ENCODE measurements at places on chromosomes 4 and X.

DNA sequence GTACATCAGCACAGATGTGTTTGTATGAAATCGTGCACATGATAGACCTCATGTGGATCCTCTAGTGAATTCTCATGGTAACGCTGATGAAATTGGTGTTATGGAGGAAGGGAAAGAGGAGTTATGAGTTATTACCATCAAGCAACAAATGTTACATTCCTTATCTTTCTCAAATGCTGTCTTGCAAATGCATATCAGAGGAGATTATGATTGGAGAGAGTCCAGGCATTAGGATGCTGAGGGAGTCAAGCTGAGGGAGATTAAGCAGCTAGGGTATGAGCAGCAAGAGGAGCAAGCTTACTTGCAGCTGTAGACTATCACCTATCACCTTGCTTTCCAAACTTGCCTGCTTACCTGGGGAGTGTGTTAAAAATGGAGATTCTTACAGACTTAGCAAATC is 36.8 kb upstream of the SFRP2 start:
- DNase-seq, result no peak

DNA sequence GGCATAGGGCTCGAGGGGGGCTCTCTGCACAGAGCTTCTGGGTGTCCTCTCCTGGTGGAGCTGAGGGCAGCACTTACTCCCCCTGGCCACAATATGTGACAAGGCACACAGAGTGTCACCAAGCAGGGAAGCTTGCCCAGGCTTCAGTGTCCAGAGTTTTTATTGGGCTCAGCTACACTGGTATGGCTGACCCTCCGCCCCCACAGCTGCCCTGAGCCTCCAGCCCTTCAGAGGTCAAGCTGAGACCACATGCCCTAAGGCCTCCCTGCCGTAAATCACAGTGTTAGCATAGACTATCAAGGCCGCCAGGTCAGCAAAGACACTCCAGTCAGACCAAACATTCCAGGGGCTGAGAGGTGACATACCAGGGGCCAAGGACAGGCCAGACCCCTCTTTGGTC is 59.0 kb downstream of the EVC start:
- no peak for DNase-seq

DNA sequence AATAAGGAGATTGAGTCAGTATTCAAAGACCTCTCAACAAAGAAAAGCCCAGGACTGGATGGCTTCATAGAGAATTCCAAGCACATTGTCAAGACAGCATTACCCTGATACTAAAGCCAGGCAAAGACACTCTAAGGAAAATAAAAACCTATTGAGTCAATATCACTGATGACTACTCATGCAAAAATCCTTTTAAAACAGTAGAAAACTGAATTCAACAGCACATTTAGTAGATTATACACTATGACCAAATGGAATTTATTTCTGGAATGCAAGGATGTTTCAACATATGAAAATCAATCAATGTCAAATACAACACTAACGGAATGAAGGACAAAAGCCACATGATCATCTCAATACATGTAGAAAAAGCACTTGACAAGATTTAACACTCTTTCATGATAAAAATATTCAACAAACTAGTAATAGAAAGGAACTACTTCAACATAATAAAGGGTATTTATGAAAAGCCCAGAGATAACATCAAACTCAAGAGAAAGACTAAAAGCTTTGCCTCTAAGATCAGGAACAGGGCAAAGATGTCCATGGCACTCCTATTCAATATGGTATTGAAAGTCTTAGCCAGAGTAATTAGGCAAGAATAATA is 633.3 kb downstream of the ANKRD50 start:
- no peak for DNase-seq

GRCh38 chrX:150038986-150039599 is 100.8 kb upstream of the EOLA2 start:
- DNase-seq, result no peak

GRCh38 chr4:46889410-46889809 is 19.6 kb downstream of the COX7B2 start:
- no peak for DNase-seq

DNA sequence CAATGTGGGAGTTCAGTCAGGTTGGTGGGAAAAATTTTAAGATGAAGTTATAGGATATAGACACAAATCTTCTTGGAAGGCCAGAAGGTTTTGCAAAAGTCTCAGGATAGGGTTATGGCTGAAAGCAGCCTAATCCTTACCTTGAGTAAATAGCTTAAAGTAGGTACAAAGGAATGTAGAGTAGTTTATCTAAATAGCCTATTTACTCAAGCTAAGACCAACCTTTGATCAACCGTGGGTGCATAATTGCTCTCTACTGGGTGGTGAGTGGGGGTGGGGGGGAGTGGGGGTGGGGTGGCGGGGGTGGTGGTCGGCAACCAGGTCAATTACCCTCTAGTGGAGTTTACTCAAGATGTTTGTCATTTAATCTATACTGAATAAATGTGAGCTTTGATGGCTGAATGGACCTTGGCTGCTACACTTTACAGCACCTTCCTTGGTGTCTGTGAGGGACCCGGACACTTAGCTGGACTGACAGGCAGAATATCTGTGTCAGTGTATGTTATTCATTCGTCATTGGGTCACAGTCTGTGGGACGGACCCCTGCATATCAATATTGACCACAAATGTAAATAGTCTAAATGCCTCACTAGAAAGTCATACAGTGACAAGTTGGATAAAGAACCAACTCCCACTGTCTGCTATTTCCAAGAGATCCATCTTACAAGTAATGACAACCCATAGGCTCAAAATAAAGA is 545.7 kb upstream of the PABPC4L start:
- DNase-seq, result no peak

GRCh38 chr4:99126376-99126775 is 17.7 kb downstream of the ADH4 start:
- DNase-seq, result no peak

DNA sequence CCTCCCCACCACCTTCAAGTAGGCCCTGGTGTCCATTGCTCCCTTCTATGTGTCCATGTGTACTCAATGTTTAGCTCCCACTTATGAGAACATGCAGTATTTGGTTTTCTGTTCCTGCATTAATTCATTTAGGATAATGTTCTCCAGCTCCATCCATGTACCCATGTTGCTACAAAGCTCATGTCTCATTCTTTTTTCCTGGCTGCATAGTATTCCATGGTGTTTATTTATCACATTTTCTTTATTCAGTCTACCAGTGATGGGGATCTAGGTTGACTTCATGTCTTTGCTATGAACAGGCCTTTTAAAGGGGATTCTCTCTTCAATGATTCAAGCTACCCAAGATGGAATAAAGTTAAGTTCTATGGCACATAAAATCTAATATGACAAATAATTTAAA is 119.6 kb downstream of the PPP3CA start:
- DNase-seq, result no peak

- DNase-seq, result no peak
Measured at GRCh38 chr4:4395849-4396627, 9.1 kb downstream of the NSG1 start.

GRCh38 chrX:6644411-6644810 is 109.5 kb upstream of the VCX3A start:
- no peak for DNase-seq

- DNase-seq, result no peak
Measured at GRCh38 chr4:53075162-53075785, 213.2 kb downstream of the RASL11B start.

DNA sequence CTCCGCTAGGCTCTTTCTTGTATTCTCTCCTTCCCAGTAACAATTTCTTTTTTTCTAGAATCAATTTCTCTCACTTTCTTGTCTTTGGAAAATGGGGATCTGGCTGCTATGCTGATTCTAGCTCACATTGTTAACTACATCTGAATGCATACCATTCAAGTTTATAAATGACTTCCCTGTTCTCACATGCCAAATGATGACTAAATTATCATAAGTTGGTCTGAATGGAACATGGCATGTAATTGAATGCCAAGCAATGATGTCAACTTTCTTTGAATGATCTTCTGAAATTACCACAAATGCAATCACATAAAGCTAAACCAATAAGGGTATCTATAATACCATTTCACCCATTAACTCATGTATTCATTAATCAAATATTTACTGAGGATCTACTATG is 2.7 kb upstream of the ITM2A start:
- no peak for DNase-seq

DNA sequence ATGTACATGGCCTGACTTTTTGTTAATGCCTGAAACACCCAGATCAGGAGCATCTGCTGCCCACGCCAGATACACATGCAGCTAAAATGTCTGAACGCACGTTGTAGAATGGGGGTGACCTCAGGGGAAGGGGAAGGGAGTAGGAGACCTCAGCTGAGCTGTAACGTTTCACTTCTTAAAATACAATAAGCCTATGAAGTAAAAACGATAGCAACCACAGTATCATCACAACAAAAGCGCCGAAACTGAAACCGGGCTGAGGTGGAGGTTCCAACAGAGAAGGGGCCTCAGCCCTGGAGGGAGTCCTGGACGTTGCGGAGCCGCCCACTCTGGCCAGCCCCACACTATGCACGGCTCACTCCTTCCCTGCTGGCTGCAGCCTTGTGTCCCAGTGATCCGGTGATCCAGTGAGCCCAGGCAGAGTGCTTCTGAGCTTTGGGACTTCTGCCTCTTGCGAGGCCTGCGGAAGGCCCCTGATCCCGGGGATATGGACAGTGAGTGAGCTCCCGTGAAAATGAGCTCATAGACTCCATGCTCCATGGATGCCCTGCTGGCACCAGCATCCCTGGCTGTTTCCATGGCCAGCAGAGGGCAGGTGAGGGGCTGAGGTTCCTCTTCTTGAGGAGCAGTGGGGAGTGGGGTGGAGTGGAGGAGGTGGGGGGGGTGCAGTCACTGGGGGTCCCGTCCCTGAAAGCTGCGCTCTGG is 52.0 kb downstream of the HMX1 start:
- DNase-seq, result no peak

DNA sequence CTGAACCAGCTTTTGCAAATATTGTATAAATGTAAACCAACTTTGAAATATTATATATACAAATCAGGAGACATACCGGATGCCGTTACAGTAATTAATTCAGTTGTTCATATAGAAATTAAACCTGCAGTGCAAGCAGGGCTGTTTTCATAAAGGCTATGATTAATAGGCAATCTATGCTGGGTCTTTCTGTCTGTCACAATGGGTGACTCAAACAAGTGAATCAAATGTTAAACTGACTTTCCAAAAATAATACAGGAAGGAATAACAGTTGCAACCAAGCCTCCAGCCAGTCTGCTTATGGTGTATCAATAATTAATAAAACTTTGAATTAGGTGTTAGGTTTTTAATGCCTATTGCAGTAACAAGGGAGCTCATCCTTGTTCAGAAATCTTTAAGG is 43.9 kb downstream of the GABRB1 start:
- no peak for DNase-seq

DNA sequence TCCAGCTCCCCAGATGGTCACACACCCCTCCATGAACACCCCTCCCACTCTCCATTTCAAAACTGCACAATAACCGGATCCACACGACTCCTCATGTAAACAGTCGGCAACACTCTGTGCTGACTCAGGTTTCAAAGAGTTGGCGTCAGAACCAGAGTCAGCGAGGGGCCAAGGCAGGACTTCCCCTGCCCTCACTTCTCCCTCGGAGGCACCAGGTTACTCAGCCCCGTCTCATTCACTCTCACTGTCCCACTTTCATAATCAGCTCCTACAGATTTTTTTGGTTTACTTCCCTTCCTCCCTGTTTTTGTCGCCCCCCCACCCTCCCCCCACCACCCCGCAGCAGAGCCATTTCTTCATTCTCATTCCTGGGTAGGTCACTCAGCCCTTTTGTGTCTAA is 2.7 kb upstream of the TIMP1 start:
- no peak for DNase-seq

DNA sequence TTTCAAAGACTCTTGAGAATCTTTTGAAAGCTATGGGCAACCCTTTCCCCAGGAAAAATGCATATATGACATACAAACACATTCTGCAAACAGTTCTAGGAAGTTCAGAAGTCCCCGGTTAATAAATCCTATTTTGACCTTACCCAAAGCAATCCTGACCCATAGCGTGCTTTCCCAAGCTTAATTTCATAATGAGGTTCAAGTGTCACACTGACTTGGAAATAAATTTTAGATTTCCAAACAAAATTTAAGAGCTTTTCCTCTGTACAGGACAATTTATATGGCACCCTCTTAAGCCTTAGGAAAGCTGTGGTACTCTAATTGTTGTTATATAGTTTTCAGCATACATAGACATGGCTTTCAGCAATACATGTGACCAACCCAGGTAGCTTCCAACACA is 11.3 kb downstream of the MID2 start:
- no peak for DNase-seq

DNA sequence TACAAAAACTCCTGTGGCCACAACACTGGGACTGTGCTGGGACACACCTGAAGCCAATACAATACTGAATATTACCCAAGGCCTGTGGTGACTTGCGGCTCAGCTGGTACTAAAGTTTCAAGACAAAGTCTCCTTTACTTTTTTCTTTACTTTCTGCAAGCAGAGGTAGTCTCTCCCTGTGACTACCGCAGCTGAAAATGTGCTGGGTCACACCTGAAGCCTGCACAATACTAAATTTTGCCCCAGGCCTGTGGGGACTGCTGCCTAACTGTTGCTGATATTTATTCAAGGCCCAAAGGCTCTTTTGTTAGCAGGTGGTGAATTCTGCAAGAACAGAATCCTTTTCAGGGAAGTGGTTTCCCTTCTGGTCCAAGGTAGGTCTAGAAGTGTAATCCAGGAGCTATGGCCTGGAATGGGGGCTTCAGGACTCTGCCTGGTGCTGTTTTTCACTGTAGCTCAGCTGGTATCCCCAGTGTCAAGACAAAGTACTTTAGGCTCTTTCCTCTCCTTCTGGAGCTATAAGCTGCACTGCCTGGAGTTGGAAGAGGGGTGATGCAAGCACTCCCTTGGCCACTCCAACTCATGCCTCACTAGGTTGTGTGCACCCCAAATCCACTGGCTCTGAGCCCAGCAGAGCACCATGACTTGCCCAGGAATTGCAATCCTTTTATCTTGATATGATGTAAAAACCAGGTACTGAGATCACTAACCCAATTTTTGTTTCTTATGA is 489.4 kb downstream of the TECRL start:
- no peak for DNase-seq

GRCh38 chrX:15310117-15310516 is 5.3 kb downstream of the ASB11 start:
- peak; percentile 43 for DNase-seq

GRCh38 chr4:26937567-26937966 is 76.9 kb downstream of the STIM2 start:
- peak; percentile 94 for DNase-seq

DNA sequence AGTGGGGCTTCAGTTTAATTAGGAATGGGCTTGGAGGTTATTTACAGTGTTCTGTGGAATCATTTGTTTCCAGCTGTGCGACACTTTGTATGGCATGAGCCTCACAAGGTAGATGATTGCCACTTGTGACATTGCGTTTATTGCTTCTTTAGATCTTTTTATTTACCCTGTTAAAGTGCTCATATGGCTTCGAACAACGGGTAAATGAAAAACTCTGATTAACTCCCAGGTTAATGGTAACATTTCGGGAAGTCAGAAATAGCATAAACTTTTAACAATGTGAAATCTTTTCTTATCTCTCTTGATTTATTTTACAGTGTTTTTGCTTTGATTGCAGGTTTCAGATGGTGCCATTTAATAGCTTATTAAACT is 494.3 kb downstream of the IDS start:
- no peak for DNase-seq

GRCh38 chrX:118823263-118824172 is at the start of gene ZCCHC12:
Gene ZCCHC12, plus strand, starts transcription at chrX:118823824. Its CDS starts 1,421 bp downstream, at chrX:118825245.
- peak; percentile 19 for DNase-seq
